Activated T-cell treated with anti-CD3 and anti-CD28 coated beads for 1 hour (primary cell): ENCODE measurements at places on chromosomes 3 and 15.

DNA sequence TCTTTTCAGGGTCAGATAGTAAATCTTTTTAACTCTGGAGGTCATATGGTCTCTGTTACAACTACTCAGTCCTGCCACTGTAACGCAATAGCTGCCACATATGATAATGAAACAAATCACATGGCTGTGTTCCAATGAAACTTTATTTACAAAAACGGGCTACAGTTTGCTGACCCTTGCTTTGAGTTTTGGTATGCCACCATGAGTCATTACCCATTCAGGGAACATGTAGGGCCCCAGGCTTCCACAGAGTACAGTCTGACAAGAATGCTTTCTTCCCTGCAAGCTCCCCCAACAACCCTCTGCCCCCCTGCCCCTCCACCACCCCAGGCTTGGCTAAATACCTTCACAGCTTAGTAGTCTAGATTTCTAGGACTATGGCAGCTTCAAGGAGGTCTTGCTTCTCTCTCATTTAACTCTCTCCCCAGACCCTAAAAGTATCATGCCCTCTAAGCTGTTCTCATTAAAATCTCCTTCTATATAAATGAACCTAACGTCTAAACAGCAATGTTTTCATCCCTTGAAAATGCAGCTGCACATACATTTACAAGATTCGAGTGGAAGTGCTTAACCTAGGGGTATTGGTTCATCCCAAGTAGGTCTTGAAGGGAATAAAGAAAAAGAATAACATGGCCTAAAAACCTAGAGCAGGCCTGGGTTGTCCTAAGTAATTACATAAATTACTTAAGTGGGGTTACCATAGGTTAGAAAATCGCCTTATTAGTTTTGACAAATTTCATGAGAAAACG lies 117.8 kb upstream of the PRICKLE2 start:
- no peak for DNase-seq

DNA sequence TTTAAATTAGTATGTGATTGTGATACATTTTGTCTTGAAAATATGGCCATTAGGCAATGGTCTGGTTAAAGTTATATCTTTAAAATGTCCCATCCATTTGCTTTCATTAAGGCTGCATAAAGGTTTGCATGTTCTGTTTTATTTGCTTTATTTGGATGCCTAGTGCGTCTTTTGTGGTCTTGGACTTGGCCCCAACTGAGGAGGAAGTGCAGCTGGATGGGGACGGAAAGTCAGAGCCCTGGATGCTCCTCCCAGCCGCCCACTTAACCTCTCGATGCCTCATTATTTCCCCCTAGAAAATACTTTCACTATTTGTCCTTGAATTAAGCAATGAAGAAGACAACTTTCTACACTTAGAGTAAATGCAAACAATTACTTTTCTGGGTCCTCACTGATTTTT lies 898.2 kb downstream of the MCTP2 start:
- DNase-seq = no peak

DNA sequence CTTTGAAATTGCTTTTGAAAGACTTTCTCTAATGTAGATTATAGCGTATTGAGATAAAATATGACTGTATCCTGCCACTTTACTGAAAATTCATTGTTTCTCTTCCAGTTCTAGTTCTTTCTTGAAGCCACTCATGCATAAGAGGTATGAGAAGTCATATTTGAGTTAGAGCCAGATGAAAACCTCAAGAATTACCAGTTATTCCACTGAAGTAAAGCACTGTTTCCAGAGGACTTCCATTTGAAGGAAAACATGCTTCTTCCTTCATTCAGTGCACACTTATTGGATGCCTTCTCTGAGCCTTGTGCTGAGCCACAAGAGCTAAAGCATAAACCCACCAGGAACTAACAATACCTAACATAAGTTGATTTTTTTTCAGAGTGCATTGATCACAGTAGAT lies 513.4 kb downstream of the ZNF385D start:
- DNase-seq = no peak

DNA sequence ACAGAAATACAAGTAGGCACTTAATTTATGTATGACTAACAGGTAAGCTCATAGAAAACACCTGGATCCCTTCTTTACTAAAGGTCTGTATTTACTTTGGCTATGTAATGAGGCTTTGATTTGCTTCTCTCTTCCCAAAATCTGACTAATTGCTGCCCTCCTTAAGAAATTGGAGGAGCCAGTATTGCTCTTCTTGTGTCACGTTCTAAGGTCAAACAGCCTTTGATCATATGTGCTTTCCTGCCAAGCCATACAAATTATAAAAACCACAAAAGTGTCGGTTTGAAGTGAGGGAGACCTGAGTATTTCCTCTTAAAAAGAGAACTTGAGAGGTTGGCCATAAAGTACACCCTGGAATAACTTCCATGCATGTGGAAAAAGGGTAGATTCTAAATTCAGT lies 112.1 kb upstream of the MB21D2 start:
- no peak for DNase-seq
